ENCODE measurements at places on chromosomes 2 and 18.

- DNase-seq = no peak
Observed at GRCh38 chr18:69996951-69997798, 49.5 kb upstream of the CD226 start.

DNA sequence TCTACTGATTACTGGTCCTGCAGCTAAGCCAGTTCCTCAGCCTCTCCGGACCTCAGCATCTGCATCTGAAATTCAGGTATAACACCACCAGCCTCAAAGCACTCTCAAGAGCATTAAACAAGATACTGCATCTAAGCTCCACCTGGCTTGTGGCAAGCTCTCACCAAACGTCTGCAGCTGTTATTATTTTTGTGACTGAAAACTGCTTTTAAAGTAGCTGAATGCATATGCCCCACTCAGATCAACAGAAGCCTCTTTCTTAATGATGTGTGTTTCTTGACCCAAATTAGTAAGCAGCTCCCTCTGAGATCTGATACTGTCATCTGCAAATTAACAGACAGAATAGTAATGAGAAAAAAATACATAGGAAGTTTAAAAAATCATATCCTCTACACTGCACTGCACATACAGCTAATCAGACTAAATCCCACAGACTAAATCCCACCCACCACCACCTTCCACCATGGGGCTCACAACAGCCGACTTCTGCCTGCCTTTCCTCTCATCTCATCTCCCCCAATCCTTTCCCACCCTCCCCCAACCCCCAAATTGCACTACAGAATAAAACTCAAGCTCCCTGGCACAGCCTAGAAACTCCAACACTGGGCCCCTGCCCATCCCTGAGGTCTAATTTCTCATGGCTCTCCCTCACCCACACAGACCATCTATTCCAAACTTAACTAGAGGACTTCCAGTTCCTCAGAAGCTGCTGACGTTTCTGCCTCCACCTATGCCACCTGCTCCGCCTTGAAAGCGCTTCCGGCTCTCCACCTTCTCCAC, 52.9 kb downstream of the TMEM163 start:
- DNase-seq = no peak

DNA sequence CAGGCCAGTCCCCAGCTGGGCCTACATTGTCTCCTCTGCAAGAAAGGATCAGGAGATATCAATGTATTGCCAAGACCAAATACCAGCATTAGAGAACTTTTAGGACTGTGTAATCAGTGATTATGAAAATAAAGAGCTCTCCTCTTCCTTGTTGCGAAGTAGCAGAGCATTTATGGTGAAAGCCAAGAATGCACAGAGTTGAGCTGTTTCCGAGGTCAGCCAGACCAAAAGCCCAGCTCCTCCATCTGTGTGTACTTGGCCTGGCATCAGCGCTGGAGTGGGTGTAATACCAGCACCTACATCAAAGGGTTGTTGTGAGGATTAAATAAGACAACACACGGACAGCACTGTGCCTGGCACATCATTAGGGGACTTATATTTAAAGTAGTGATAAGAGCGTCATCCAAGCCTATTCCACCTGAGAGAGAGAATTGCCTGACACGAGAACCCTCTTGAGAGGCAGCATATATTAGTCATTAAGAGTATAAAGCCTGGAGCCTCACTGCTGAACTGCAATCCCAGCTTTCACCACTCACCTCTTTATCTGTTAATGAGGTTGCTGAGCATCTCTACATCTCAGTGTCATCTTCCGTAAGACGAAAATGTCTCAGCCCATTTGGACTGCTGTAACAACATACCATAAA, 7.4 kb upstream of the SLC16A14 start:
- no peak for DNase-seq

GRCh38 chr2:29519338-29519925, 402.0 kb downstream of the ALK start:
- no peak for DNase-seq

GRCh38 chr2:232367591-232368233, 10.8 kb upstream of the ALPP start:
- no peak for DNase-seq

- DNase-seq = no peak
Observed at GRCh38 chr2:80258341-80258740, 46.2 kb downstream of the LRRTM1 start.

- DNase-seq = no peak
Observed at GRCh38 chr2:98127229-98127989, 40.4 kb downstream of the VWA3B start.

DNA sequence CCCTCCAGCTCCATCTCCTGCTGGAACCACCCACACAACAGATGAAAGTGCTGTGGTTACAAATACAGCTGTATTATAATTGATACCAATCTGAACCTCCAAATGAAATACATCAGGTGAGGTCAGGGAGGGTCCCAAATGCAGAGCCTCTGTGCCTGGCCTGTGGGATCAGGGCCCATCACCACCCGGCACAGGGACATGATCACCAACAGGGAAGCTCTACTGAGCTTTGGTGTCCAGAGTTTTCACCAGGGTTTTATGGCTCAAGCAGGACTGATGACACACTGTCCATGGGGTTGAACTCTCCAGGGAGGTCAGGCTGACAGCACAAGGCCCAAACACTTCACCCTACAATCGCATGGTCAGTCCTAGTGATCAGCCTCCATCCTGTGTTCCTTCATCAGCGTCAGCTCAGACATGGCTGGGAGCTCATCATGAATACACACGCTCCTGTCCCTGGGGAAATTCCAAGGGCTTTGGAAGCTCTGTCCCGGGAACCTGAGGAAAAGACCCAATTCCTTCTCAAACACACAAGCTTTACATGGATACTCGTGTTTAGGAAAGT, 3.9 kb upstream of the PXDN start:
- DNase-seq = no peak

GRCh38 chr2:122003196-122003940, 247.9 kb downstream of the TSN start:
- DNase-seq = no peak

DNA sequence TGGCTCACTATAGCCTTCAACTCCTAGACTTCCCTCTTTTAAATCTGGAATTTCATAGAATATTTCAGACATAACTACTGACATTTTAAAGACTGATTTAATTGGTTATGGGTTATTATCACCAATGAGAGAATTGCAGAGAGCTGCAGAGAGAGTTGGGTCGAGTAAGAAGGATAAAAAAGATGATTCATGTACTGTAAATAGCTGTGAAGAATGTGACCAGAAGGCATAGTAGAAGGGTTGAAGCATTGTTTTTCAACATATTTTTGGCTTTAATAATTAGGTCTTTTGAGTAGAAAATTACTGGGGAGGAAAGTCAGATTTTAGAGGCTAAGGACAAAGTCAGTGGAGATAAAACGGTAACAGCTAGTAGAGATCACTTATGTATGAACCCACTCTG, 503.2 kb upstream of the SLC8A1 start:
- DNase-seq = no peak

DNA sequence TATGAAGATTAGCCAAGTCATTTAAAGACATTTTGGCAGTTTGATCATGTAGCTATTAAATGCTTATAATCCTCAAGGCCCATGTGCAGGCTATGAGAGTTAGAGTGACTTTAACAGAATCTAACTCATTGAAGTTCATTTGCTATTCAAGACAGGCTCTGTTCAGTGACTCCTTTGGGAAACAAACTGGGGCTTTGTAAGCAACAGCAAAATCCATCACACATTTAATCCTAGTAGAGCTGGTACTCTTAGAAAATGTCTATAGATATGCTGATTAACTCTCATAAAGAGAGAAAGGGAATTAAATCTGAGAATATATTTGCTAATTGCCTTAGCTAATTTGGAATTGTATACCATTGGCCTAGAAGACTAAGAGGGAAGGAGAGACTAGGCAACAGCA, 182.8 kb upstream of the SESTD1 start:
- no peak for DNase-seq

GRCh38 chr2:199744724-199745123, 106.3 kb downstream of the FTCDNL1 start:
- no peak for DNase-seq

GRCh38 chr2:216694082-216694825, 1.1 kb downstream of the IGFBP5 start:
- DNase-seq = peak; percentile 39

GRCh38 chr18:939166-939565, 34.5 kb downstream of the ADCYAP1 start:
- DNase-seq = no peak

DNA sequence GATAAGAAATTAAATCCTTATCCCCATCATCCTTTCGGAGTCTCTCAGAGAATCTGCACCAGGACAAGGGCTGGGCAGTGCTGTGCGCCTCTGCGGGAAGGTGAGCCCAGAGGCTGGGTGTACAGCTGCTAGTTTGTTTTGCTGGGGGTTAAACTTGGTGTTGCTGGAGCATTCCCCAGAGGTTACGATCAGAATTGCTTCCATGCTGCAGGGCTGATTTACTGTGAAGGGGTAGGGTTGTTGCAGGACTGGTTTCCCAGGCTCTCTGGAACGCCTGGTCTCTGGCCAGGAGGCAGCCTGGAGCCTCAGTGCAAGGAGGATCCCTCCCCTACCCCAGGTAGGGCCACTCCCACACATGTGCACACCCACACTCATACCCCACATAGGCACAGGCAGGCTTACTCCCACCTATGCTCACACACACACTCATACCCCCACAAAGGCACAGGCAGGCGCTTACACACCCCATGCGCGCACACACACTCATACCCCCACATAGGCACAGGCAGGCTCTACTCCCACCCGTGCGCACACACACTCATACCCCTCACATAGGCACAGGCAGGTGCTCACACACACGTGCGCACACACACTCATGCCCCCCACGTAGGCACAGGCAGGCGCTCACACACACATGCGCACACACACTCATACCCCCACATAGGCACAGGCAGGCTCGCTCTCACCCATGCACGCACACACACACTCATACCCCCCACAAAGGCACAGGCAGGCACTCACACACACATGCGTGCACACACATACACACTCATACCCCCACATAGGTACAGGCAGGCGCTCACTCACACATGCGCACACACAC, 11.3 kb downstream of the CNNM4 start:
- no peak for DNase-seq

DNA sequence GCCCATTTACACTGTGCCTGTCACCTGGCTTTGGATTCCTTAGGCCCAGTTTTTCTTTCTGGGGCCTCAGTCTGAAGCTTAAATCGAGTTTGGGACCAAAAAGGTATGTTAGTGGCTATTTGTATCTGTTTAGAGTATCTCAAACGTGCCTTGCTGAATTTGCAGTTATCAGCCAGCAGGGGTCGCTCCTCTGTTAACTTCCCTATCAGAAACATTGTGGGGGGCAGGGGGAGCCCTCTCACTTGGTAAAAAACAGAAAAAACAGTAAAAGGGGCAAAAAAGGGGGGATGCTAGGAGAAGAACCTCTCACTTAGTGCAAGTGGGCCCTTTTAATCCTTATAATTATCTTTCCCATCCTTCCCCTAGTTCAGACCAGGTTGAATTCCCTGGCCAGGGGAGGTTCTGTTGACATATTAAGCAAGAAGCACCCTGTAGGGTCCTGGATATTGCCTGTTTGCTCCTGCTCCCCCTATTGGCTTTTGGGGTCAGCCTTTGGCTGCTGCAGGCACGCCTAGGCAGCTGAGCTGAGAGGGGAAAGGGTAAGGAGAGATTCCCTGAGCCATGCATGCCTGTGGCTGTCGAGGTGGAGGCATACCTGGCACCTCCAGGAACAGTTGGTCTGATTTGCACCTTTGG, 8.8 kb upstream of the IFIH1 start:
- DNase-seq = peak; percentile 8

DNA sequence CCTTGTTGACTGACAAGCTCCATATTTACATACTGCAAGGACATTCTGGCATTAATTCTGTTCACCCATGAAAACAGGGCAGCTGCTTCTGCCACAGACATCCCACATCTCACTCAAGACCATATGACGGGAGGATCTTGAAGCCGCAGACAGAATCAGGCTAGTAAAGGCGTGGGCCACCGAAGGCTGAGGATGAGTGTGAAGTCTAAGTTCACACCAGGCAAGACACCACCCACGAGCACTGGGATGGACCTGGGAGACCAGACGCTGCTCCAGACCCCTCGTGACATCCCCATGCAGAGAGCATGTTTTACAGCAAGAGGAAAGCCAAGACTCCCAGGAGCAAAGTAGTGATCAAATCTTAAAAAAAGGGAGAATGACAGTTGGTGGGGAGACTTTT, 3.2 kb downstream of the FHL2 start:
- no peak for DNase-seq

DNA sequence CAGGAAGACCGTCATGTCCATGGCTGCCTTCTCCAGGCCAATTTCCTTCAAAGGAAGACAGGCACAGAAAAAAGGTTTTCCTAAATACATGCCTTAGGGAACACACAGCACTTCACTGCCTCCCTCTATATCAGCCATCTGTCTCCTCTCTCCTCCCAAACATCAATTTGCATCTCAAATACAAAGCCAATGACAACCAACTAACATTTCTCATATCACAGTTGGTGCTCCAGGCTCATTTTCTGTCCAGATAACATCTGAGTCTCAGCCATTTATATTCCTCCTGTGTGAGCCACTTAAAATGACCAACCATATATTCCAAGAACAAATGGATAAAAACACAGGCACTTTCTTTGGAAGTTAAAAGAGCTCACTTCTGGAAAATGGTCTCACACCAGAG, 62.5 kb upstream of the ACAA2 start:
- no peak for DNase-seq

- DNase-seq = no peak
Observed at GRCh38 chr2:33632831-33633230, 33.7 kb upstream of the FAM98A start.

- no peak for DNase-seq
Observed at GRCh38 chr2:198144660-198145059, 340.3 kb downstream of the PLCL1 start.

DNA sequence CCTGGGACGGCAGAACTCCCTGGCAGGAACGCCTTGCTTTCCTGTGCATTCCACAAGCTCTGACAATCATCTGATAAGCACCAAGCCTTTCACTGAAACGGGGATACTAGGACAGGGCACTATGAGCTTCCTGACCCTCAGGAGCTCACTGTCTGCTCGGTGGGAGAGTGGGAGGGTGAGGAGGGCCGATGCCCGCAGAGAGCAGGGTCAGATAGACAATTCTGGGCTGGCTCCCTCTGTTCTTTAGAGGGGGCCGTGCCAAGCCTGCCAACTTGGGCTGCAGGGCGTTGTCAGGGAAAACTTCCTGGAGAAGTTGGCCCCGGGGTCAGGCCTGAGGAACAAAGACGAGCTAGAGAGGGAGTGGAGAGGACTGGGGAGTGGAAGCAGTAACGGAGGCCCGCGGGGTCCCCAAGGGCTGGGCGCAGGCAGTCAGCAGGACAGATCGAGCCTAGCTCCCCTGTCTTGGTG, 82.0 kb downstream of the CTAGE1 start:
- DNase-seq = no peak

- no peak for DNase-seq
Observed at GRCh38 chr2:2464094-2464493, 133.0 kb upstream of the MYT1L start.

GRCh38 chr2:84924173-84925106, 19.0 kb downstream of the TMSB10 start:
- no peak for DNase-seq

DNA sequence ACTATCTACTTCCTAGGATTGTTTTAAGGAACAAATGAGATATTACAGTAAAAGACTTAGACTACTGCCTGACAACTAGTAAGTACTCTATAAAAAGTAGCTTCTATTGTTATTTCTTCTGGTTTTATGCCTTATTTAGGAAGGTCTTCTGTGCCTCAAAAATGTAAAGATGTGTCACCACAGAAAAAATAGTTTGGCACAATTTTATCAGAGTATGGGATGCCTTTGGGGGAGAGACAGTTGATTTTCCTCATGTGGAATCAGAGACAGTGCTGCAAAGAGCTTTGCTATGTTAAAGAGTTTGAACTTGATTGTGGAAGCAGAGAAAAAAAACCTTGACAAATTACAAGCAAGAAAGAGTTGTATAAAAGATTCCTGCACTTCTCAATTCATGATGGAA, 98.4 kb downstream of the EHBP1 start:
- DNase-seq = no peak

GRCh38 chr2:96651793-96652192, 9.2 kb downstream of the FER1L5 start:
- DNase-seq = no peak

Measured in stimulated activated CD4-positive, alpha-beta T cell treated with anti-CD3 and anti-CD28 coated beads, Interleukin-4, amount 100 ng/mL, for 48 hours (primary cell).